LHCN-M2 (cell line): ENCODE measurements at places on chromosomes 3 and 15. TPM values are rescaled to one million over a fixed set of nuclear protein-coding genes. Genes with fewer than 3 reads are reported as not detected.
A peak's percentile ranks its signal among the peaks of the same experiment; 100 is the strongest.

DNA sequence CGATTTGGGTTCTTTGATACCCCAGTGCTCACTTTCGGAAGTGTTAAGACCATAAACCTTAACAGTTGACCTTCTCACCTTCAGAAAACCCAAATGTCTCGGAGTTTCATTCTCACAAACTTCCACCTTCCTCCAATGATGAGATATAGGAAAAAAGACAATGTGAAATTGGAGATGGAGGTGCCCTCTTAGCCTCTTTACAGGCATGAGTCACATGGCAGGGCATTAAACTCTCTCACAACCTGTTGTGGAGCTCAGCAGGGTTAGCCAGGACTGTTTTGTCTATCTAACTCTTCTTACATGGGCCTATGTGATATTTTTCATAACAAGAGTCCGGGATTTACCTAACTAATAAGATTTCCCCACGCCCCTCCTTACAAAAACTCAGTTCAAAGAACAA lies 10.7 kb downstream of the AGTR1 start:
- no peak for DNase-seq

Gene AMOTL2
- 72.0 and 82.3 TPM in 2 replicates for total RNA-seq

DNA sequence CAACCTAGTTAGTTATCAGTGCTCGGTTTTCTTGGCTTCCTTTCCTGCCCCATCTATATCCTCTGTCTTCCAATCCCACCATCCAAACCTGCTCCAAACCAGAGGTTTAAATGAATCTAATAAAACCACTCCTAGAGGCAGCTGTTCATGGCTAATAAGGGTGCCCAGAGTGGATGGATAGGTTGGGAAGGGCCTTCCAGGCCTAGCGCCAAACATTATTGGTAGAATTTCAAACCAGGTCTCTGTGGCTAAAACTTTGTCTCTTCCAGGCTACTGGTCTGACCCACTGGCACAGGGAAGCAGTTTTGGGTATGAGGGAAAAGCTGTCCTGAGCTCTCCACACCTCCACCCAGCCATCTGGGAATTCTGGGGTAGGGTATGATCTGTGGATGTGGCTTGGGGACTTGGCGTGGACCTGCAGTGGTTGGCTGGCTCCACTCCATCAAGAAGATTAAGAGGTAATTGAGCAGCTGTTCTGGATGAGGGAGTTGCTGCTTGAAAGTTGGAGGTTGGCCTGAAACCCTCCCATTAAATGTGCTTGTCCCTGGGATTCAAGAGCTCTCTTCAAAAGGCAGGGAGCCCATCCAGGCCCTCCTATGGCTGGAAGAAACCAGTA lies 29.3 kb upstream of the INSYN1 start:
- DNase-seq, result no peak

Gene NTRK3
- total RNA-seq, result 0.23 and 0.45 TPM in 2 replicates

Gene CORO2B
- total RNA-seq, result 18.3 and 20.3 TPM in 2 replicates

DNA sequence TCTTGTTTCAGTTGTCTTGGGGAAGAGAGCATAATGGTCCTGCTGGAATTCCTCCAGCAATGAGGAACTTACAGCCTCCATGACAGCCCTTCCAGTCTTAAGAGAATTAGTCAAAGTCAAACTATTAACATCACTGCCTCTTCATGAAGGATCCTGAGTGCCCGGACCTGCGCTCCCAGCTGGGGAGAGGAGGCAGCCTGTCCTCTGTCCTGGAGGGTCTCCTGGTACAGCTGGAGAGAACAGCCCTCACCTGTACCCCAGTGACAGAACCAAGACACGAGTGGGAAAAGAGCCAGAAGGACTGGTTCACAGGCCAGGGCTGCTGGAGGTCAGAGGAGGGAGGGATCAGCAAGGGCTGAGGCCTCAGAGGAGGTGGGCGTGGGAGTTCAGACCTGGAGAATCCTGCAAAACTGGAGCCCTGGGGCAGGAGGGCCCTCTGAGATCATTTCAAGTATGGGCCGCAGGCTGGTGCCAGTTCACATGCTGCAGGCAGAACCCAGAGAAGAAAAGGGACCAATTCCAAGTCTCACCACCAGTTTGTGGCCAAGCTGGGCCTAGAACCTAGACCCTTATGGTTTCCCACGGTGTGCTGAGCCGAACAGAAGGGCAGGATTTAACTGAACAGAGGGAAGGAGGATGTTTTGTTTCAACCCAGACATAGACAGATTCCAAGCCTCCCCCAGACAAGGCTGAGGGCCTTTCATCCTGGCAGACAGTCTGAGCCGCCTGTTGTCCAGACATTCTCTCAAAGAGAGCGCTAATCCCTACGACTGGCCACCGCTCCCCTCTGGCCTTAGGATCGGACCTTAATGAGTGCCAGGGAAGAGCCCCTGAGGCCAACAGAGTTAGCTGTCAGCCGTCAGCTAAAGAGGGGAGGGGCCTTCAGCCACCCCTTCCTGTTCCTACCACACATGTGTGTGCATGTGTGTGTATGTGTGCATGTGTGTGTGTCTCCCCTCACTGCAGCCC lies 18.2 kb downstream of the LOXL1 start:
- no peak for DNase-seq

DNA sequence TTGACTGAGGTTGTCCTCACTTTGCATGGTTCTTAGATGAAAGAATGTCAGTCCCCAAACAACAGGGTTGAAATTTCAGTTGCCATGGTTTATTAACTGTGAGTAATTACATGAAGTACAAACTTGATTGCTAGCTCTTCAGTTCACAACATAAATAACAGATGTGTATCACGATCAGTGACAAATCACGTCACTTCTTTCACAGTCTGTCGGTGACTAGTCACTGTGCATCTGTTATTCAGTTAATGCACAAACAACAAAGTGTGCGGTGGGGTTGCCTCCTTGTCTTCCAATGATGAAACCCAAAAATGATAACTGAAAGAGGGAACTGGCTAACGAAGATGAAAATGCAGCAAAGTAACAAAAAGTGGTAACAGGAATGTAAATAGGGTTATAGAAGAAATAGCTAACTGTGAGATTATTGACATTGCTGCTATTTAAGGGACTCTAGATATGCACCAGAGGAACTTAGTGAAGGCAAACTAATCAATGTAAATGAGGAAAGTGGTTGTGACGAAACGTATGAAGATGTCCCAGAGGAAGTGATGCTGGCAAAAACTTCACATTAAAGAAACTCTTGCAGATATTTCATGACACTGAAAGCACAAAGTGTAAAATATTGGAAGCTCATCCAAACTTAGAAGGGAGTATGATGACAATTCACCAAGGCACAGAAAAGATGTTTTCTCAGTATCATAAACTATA lies 159.3 kb downstream of the WDR76 start:
- no peak for DNase-seq

Gene GOLGA8K
- 0.13 and 0.57 TPM in 2 replicates for total RNA-seq

- DNase-seq, result no peak
Observed at GRCh38 chr15:28103831-28104230, 4.7 kb upstream of the OCA2 start.

DNA sequence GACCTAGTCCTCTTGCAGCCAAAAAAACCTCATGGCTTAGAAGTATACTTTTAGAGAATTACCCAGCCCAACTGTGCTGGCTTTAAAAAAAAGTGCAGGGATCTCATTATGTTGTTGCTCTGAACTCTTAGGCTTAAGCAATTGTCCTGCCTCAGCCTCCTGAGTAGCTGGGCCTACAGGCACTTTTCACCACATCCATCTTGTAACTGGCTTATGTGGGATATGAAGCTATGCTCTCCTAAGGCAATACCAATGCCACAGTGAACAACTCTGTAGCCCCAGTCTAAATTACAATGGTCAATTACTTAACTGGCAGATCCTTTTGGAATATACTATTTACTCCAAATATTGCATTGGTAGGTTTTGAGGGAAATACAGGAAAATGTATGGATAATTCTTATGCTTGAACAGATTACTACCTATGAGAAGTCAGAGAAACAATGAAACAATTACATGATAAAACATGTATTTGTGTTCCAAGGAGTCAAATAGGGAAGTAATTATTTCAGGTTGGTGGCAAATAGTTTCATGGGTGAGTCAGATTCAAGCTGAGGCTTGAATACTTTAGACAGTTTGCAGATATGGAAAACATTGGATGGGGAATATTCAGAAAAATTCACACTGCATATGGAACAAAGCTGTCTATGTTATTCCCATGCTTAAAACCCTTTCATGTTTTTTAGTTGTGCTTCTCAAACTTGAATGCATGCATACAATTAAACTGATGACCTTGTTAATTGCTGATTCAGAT lies 34.6 kb upstream of the GPR149 start:
- no peak for DNase-seq

DNA sequence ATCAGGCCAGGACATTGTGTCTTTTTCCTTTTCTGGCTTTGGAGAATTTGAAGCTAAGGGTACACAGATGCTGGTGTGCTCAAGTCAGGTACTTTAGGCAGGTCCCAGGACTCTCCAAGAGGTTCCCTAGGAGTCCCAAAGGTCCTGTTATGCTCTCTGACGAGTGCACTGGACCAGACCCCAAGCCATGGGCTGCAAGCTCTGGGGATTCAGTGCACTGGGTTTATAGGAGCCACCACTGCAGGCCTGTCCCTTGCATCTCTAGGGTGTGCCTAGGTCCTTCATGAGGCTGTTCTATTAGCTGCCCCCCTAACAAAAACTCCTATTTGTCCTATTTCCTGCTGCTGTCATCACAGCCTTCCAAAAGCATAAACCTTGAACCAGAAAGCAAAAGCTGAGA lies 31.9 kb upstream of the BFSP2 start:
- no peak for DNase-seq

Gene SNX1
- total RNA-seq, result 31.5 and 42.9 TPM in 2 replicates

DNA sequence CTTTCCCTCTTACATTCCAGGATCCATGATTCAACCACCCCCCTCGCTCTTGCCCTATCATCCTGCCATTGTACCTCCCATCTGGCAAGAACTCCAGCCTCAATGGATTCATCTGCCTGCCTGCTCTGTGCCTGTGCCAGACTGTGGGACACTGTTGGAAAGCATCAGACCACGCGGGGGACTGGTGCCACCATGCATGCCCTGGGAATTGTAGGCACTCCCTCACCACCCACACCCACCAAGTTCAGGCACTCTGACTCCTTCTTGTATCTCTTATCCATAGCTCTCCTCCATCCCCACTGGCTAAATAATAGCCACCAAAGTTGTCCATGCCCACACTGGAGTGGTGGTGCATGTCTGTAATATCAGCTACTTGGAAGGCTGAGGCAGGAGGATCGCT lies 143.8 kb downstream of the TPRA1 start:
- no peak for DNase-seq

- peak; percentile 54 for DNase-seq
Observed at GRCh38 chr3:177820683-177821316, 623.5 kb upstream of the TBL1XR1 start.

GRCh38 chr3:133124511-133124910 lies 86.3 kb downstream of the TMEM108 start:
- peak; percentile 21 for DNase-seq

Gene ASB14
- total RNA-seq, result not detected in 2 replicates

GRCh38 chr3:97848779-97849178 lies 27.0 kb downstream of the CRYBG3 start:
- DNase-seq, result no peak

DNA sequence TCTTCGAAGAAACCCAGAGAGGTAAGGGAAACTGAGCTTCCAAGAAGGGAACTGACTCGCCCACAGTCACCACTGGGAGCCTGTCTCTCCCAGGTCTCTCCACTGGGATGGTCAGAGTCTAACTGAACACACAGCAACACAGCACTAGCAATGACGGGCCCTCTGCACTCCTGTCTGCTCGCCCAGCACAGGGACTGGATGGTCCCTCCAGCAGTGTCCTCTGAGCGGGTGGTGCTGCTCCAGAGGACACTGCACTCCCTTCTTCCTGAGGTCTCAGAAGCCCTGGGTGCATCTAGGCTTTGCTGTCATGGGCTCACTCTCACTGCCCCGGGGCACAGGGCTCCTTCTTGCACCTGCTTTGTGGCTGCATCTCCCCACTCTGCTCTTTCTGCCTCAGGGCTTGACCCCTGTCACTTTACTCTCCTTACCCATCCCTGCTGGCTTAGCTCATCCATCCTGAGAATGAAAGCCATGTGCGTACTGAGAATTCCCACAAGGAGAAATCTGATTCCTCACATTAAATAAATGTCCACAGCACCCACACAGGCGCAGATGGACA lies 356.6 kb downstream of the GABRG3 start:
- DNase-seq, result no peak

- DNase-seq, result no peak
Observed at GRCh38 chr3:47019201-47019600, 39.7 kb downstream of the NBEAL2 start.
